ENCODE measurements at places on chromosomes 7 and 10. TPM values are rescaled to one million over a fixed set of nuclear protein-coding genes. Genes with fewer than 3 reads are reported as not detected.

DNA sequence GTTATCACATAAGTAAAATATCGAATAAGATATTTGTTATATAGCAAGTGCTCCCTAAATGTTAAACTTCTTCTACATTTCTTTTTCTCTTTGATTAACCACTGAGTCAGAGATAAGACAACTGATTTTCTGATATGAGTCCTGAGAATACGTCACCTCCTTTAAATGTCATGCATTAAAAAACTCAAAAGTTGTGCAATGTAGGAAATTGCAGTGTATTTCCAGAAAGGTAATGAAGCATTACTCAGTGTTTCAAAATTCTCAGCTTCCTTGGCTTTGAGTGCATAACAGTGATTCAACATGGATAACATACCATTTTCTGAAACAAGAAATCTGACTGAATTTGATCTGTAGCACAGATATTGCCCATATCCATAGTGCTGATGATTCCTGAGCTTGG is 155.8 kb downstream of the BMPER start:
- DNase-seq: no peak

GRCh38 chr7:45721686-45722598 is 147.8 kb downstream of the ADCY1 start:
- no peak for DNase-seq

DNA sequence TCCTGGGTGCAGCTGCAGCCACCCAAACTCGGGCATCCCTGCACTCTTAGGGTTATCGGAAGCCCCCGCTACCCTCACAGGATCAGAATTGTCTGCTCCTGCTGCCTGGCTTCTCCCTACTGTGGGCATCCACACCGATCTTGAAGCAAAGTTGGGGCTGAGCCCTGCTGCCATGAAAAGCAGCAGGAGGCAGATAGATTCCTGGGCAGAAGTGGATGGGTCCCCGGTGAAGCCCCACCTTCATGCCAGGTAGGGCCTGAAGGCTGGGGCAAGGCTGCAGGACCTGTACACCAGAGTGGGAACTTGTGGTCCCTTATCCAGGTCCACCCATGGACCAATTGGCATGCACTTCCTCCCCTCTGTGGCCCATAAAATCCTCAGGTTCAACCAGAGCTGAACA is 922.6 kb upstream of the KCND2 start:
- DNase-seq: no peak

DNA sequence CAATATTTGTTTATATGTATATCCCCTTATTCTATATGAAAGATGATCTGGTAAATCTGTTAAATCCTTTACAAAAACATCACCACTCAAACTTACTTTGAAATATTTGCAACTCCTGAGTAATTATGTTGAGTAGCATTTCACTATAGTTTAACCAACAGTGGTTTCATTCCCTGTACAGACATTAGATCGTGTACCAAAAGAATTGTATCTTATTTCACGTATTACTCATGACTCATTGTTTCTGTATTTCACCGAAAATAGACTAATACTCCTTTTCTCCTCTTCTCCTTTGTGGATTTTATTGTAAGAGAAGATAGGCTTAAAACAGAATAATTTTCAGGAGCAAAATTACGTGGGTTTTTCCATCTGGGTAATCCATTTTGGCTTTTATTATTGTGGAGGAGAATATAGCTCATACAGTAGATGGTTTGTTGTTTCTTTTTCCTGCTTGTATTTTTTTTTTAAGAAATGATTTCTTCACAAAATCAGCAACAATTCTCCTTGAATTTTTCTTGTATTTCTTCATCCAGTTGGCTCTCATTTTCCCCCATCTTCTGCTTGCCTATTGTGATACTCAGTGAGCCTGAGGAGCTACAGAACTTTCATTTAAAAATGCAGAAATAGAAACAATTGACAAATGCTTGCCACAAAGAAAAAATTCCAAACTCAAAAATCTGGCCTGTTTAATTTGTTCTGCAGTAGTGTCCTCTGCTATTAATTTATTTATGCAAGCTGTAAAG is 90.6 kb upstream of the OIT3 start:
- DNase-seq: no peak

Gene ADAM8
- 4.4 TPM for total RNA-seq

Gene ABLIM1
- 51.2 TPM for total RNA-seq

Gene NUTM2A
- 0.41 TPM for total RNA-seq

Gene FOXI2
- total RNA-seq: 1.0 TPM

- DNase-seq: no peak
Observed at GRCh38 chr10:3792710-3793219, 7.8 kb upstream of the KLF6 start.

- DNase-seq: no peak
Observed at GRCh38 chr7:120862987-120863590, 5.1 kb upstream of the TSPAN12 start.

Gene CLDN4
- total RNA-seq: 28.0 TPM

Measured in H1 (cell line).